ENCODE measurements at places on chromosomes 5 and 9. TPM values are rescaled to one million over a fixed set of nuclear protein-coding genes. Genes with fewer than 3 reads are reported as not detected.
A peak's percentile ranks its signal among the peaks of the same experiment; 100 is the strongest.

DNA sequence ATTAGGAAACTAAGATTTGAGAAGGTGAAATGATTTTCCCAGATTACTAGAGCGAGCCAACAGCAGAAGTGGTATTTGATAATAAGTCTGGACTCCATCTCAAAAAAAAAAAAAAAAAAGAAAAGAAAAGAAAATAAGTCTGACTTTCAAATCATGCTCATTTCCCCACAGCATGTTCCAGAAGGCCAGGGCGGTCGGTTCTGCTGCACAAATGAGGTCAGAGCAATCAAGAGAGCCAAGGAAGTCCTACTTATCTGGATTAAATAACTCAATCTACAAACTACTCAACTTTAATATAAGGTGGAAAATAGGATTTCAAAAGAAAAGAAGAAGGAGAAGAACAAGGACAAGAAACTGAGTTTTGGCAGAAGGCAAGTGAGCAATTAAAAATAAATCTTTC is 130.4 kb upstream of the RASA1 start:
- no peaks in the 10 kb centered on the region for H3K36me3 ChIP-seq
- no peak for DNase-seq
- H3K27me3 ChIP-seq = peaks cover 5% of the 10 kb centered on the region
- H3K27ac ChIP-seq = no peak overlapping the region
- H3K4me1 ChIP-seq = peaks cover 5% of the 10 kb centered on the region

- peaks cover 14% of the 10 kb centered on the region for H3K4me1 ChIP-seq
- peak overlapping the region; percentile 65 for H3K27ac ChIP-seq
- H3K4me3 ChIP-seq = no peak overlapping the region
Observed at GRCh38 chr5:83374547-83374946, 97.0 kb upstream of the VCAN start.

DNA sequence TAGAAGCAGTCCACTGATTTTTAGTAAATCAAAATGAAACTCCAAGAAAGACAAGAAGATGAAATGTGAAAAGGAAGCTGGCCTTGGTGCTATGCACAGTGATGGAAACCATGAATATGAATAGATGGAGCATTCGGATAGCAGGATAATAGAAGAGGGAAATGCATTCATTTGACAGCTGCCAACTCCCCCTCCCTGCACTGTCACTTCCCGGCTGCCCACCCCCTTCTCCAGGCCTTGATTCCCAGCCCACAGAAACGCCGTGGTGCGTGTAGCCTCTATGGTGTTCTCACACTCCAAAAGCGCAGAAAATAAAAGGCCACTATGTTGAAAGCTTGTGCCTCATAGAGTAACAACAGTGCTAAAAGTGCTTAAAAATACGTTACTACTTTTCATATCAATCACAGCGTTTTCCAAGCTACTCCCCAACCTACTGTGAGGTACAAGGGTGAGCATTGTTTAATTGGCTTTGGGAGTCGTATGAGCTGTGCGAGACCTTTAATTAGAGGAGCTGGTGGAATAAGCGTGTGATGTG is 26.1 kb upstream of the IFNK start:
- no peak overlapping the region for H3K4me3 ChIP-seq
- peaks cover 14% of the 10 kb centered on the region for H3K27me3 ChIP-seq
- peaks cover 10% of the 10 kb centered on the region for H3K4me1 ChIP-seq
- peaks cover 2% of the 10 kb centered on the region for H3K36me3 ChIP-seq
- DNase-seq = no peak

GRCh38 chr9:114149181-114149580 is 6.2 kb upstream of the COL27A1 start:
- no peaks in the 10 kb centered on the region for H3K36me3 ChIP-seq
- peaks cover 6% of the 10 kb centered on the region for H3K4me1 ChIP-seq
- no peak overlapping the region for H3K4me3 ChIP-seq
- peaks cover 18% of the 10 kb centered on the region for H3K27me3 ChIP-seq

GRCh38 chr9:1216532-1216931 is 166.4 kb downstream of the DMRT2 start:
- no peak overlapping the region for H3K27ac ChIP-seq
- no peaks in the 10 kb centered on the region for H3K36me3 ChIP-seq
- H3K27me3 ChIP-seq = no peaks in the 10 kb centered on the region

DNA sequence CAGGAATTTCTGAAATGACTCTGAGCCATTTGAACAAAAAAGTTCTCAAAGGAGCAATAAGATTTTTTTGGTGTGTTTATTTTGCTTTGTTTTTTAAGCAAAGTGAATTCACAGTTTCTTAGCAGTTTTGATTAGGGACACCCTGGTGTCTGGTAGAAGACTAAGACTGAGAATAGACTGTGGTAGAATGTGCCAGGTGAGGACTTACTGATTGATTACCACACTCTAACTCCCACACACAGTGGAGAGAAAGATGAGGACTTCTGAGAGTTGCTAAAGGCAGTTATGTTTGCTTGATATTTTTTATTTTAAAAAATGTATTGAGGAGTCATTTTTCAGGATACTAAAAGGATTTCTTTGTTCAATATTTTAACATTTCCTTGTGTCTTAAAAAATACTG is 175.1 kb downstream of the CD180 start:
- H3K4me1 ChIP-seq = peaks cover 8% of the 10 kb centered on the region
- no peak overlapping the region for H3K4me3 ChIP-seq
- H3K36me3 ChIP-seq = peaks cover 2% of the 10 kb centered on the region
- peak overlapping the region; percentile 23 for H3K27ac ChIP-seq
- DNase-seq = no peak
- no peaks in the 10 kb centered on the region for H3K27me3 ChIP-seq

DNA sequence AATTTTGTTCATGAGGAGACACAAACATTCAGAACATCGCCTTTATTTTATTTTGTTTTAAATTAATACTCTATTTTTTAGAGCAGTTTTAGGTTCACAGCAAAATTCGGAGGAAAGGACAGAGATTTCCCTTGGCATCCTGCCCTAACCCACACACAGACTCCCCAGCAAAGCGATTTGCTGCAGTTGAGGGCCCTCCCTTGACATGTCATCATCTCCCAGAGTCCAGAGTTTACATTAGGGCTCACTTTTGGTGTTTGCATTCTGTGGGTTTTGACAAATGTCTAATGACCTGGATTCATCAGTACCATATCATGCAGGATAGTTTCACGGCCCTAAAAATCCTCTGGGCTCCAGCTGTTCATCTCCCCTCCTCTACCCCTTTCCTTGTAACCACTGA is 33.6 kb upstream of the COL5A1 start:
- DNase-seq = peak; percentile 11
- peaks cover 12% of the 10 kb centered on the region for H3K36me3 ChIP-seq
- H3K4me1 ChIP-seq = peaks cover 46% of the 10 kb centered on the region
- H3K27ac ChIP-seq = peak overlapping the region; percentile 23

- H3K4me1 ChIP-seq = peaks cover 53% of the 10 kb centered on the region
- DNase-seq = no peak
- peak overlapping the region; percentile 82 for H3K27ac ChIP-seq
- H3K36me3 ChIP-seq = peaks cover 29% of the 10 kb centered on the region
Observed at GRCh38 chr9:117707561-117707960, 3.4 kb downstream of the TLR4 start.

DNA sequence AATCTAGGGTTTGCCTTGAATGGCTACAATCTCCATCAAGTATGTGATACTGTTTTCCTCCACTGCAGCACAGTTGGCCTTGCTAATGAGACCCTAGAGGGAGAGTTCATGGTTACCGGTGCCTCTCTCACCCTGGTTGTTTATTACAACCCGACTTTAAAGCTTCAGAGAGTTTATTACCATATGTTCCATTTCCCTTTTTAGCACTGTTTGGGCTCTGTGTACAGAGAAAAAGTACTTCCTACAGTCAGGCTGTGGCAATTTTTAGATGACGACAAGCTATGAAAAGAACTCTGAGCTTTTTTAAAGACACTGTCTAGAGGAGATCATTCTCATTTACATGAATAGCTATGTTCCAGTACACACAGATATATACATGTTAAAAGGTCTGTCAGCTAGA is 48.8 kb upstream of the PLCXD3 start:
- H3K4me1 ChIP-seq = no peaks in the 10 kb centered on the region
- H3K27me3 ChIP-seq = no peaks in the 10 kb centered on the region
- no peak for DNase-seq
- no peak overlapping the region for H3K27ac ChIP-seq

DNA sequence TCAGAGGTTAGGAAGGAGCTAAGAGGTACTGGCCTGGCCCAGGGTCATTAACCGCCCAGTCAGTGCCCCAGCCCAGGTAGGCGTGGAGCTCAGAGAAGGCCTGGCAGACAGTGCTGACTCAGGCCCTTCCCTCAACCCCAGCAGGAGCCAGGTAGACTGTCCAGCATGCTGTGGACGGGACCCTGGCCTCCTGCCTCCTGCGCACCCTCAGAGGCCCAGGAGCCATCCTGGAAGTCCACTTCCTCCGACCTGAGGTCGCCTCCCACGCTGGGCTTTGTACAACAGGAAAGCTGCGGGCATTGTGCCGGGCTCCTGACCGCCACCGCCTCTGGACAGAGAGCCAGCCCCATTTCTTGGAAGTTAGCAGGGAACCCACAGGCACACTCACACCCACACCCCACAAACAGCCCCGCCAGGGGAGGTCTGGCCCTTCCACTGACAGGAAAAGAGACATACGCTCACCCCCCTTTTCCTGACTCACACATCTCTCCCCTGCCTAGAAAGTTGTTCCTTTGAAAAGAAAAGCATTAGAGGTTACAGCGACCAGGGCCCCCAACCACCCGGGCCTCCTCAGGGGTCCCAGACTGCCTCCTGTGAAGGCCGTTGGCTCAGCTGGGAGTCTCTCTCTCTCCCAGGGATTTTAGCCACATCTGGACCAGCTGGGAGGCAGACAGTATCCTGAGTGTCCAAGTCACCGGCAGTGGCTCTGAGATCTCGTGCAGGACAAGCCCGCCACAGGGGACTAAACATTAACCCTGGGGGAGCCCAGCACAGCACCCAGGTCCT is 7.7 kb downstream of the RALGDS start:
- peak overlapping the region; percentile 88 for H3K27ac ChIP-seq
- H3K36me3 ChIP-seq = peaks cover 10% of the 10 kb centered on the region
- H3K4me3 ChIP-seq = peak overlapping the region; percentile 26
- H3K4me1 ChIP-seq = peaks cover 48% of the 10 kb centered on the region
- no peak for DNase-seq
- H3K27me3 ChIP-seq = no peaks in the 10 kb centered on the region

DNA sequence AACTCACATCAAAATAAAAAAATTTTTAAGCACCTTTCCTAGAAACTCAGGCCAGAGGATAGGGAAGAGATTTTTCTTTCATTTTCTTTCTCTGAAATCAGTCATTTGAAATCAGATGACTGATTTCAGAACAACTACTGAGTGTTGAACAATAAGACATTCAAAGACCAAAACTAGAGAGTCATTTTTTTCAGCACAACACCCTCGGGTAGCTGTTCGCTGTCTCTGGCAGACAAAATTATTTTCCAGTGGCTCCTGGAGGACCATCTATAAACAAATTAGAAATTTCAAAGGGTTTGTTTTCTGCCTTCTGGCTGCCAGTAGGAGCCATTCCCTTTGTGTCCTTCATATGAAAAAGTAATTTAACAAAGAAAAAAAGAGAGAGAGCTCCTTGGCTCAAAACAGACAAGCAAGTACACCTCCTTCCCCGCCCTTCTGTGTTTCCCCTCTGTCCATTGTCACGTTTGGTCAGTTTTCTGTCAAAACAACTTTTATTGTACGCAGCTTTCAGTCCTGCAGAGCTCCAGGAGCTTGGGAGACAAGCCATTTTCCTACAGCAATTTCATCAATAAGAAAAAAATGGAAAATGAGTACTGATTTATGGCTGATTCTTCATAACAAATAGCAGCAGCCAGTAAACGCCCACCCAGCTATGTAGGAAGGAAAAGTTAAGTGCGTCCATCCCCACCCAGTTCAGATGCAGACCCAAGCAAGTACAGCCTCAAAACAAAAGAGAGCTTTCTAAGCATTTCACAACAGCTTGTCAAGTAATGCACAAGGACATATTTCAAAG is 405.2 kb downstream of the ZNF608 start:
- H3K36me3 ChIP-seq = no peaks in the 10 kb centered on the region
- no peak for DNase-seq
- H3K4me3 ChIP-seq = no peak overlapping the region
- H3K27me3 ChIP-seq = no peaks in the 10 kb centered on the region
- peaks cover 26% of the 10 kb centered on the region for H3K4me1 ChIP-seq
- no peak overlapping the region for H3K27ac ChIP-seq

GRCh38 chr9:89606624-89607311 is 2.0 kb downstream of the GADD45G start:
- no peaks in the 10 kb centered on the region for H3K36me3 ChIP-seq
- H3K27ac ChIP-seq = peak overlapping the region; percentile 40

DNA sequence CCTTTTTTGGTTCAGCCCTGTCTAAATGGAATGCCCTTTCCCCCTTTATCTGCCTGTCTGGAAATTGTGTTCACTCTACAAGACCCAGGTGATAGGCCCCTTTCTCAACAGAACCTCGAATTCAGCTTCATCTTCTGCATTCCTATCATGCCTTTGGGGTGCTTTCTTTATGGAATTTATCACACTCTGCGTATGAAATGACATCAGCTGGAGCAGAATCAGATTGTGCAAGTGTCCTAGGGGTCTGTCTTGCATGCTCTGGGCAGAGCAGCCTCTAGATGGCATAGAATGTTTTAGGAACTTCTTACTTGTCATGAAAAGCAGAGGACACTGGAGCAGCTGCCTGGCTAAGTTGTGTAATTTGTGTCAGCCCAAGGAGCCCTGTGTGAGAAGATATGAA is 84.9 kb downstream of the ISL1 start:
- H3K4me1 ChIP-seq = no peaks in the 10 kb centered on the region
- no peak overlapping the region for H3K27ac ChIP-seq
- peaks cover 5% of the 10 kb centered on the region for H3K27me3 ChIP-seq
- H3K4me3 ChIP-seq = no peak overlapping the region
- no peaks in the 10 kb centered on the region for H3K36me3 ChIP-seq

- peaks cover under 1% of the 10 kb centered on the region for H3K36me3 ChIP-seq
- H3K4me1 ChIP-seq = peaks cover 46% of the 10 kb centered on the region
- H3K4me3 ChIP-seq = no peak overlapping the region
- peak overlapping the region; percentile 86 for H3K27ac ChIP-seq
- peak; percentile 63 for DNase-seq
Observed at GRCh38 chr9:130823435-130823834, 11.6 kb upstream of the ABL1 start.

DNA sequence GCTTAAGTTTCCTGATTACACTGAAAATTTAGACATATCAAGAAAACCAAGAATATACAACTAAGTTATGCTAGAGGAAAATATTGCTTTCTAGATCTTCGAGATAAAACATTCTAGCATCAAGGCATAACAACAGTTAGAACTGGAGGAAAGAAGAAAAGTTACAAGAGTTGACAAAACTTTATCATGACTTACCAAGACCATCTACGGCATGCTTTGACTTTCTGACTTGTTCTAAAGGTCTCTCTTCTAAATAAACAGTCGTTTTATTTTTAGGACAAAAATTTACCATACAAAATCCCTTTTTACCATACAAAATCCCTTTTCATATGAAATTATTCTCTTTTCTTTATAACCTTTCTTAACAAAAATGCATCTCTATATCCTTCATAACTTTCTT is 1110.1 kb upstream of the CDH10 start:
- no peaks in the 10 kb centered on the region for H3K36me3 ChIP-seq
- H3K27me3 ChIP-seq = no peaks in the 10 kb centered on the region
- no peak for DNase-seq

- H3K36me3 ChIP-seq = no peaks in the 10 kb centered on the region
- H3K27ac ChIP-seq = no peak overlapping the region
- peaks cover 9% of the 10 kb centered on the region for H3K4me1 ChIP-seq
- H3K27me3 ChIP-seq = peaks cover 11% of the 10 kb centered on the region
Observed at GRCh38 chr5:67581203-67581602, 384.6 kb upstream of the CD180 start.

C9orf43 gene
- 0.43 TPM for total RNA-seq

SLC22A4 gene
- 1.4 TPM for total RNA-seq

CARD19 gene
- total RNA-seq = 42.9 TPM

DAPK1 gene
- 294 TPM for total RNA-seq

TSSK1B gene
- total RNA-seq = 0.42 TPM

CCDC152 gene
- not detected for total RNA-seq

PTGDS gene
- 123 TPM for total RNA-seq

ADAMTS2 gene
- total RNA-seq = 12.2 TPM

ARL14EPL gene
- total RNA-seq = not detected

CAVIN4 gene
- 1.1 TPM for total RNA-seq

TTC16 gene
- not detected for total RNA-seq
